ENCODE measurements at places on chromosomes 7 and 10.
A peak's percentile ranks its signal among the peaks of the same experiment; 100 is the strongest.

GRCh38 chr10:61754587-61755550 lies 92.1 kb downstream of the CABCOCO1 start:
- DNase-seq = no peak

GRCh38 chr10:129850316-129850715 lies 113.8 kb downstream of the EBF3 start:
- no peak for DNase-seq

DNA sequence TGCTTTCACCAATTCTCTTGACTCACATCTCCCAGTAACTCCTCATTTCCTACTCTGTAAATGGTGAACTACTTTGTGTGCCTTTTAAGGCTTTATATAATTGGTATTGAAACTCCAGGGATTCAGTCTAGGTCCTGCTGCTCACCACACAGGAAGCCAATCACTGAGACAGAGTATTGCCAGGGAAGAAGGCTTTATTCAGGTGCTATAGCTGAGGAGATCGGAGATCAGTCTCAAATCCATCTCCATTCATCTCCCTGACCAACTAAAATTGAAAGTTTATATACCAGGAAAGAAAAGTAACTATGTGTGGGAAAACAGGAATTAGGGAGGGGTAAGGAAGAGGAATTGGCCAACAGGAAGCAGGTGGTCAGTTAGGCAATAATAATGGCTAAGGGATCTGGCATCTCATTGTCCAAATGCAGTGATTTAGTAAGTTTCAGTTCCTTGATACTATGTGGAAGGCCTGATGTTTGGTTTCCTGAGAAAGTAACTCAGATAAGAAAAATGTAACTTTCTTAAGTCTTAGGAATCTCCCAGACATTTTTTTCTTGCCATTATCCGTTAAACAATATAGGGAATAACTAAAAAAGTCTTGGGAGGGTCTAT lies 10.2 kb upstream of the SDHAF3 start:
- no peak for DNase-seq

- no peak for DNase-seq
Observed at GRCh38 chr10:102291221-102291905, 46.0 kb downstream of the GBF1 start.

DNA sequence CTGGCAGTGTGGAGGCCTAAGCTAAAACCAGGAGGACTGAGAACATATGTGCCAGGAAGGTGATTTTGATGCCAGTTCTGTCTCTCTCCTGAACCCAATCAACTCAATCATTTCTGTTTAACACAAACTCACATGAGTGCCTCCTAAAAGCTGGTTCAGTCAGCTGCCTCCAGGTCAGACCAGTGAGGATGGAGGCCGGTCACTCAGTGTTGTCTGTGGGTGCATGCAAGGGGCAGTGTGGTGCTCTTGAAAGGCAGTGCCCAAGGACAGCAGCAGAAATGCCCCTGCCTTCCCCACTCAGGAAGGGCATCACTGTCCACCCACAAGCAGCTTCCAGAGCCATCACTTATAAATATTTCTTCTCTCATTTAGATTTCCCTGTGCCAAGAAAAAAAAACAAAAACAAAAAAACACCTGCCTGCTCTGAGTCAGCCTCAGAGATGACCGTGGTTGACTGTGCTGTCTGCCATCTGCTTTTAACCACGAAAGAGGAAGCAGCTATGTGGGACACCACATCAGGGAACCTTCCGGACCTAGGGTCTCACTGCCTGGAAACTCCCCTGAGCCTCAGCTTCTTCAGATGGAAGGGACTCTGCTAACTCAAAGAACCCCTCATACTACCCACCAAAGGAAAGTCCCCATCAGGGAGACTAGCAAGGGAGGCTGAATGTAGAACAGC lies 39.1 kb downstream of the VOPP1 start:
- no peak for DNase-seq

GRCh38 chr7:116120839-116121238 lies 89.5 kb upstream of the TES start:
- DNase-seq = no peak

- DNase-seq = no peak
Observed at GRCh38 chr7:42407021-42407710, 170.2 kb upstream of the GLI3 start.

DNA sequence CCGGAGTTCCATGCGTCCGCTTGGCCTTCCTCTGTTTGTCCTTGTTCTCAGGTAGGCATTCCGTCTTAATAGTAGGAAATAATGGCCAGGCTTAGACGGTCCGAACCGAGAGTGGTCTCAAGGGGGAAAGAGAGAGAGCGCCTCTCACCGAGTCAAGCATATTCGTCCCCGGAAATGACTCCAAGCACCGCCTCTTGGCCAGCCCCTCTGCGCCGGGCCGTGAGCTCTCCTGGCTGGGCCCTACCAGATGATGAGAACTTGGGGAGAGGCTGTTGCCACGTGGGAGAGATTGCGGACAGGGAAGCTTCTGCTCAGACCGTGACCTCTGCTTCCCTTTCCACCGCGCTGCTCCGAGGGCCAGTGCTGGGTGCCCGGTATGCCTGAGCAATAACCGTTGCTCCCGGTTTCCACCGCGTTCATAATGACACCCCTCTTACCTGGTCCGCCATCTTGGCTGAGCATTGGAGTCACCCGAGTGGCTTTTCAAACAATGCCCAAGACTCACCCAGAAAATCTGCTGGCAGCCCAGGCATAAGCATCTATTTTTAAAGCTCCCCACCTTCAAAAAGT lies 251.1 kb upstream of the SHH start:
- DNase-seq = no peak

GRCh38 chr10:63169624-63170023 lies 36.5 kb downstream of the NRBF2 start:
- no peak for DNase-seq

DNA sequence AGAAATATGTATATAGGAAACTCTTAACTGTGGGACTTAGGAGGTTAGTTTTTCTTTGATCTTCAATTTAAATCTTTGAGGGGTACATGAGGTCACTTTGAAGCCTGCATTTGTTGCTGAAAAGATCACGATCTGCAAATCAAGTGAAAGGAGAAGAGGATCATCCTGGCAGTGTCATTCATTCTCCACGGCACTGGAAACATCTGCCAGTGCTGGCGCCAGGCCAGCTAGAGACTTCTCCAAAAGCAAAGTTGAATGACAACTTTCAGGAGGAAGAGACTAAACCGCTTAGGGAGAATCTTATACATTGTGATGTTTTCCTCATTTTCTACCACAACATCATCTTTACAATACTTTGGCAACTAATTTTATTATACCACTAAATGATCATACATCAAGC lies 42.5 kb downstream of the MRC1 start:
- no peak for DNase-seq

DNA sequence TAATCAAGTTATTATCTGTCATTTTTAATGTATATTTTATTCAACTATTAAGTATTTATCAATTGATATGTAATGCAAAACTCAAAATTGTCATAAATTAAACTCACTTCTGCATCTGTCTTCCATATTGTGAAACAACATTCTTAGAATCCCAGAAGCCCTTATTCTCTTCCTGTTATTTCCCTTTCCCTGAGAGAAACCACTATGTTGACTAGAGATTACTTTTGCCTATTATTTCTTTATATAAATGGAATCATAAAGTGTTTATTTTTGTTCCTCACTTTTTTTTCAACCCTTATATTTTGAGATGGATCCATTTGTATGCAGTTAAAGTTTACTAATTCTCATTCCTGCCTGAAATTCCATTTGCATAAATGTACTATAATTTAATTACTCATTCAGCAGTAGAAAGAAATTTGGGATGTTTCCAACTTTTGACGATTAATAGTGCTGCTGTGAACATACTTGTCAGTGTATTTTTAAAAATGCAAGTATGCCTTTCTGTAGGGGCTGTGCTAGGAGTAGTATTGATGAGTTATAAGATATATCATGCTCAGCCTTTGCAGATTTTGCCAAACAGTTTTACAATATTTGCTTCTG lies 211.2 kb downstream of the SEMA3D start:
- DNase-seq = no peak

DNA sequence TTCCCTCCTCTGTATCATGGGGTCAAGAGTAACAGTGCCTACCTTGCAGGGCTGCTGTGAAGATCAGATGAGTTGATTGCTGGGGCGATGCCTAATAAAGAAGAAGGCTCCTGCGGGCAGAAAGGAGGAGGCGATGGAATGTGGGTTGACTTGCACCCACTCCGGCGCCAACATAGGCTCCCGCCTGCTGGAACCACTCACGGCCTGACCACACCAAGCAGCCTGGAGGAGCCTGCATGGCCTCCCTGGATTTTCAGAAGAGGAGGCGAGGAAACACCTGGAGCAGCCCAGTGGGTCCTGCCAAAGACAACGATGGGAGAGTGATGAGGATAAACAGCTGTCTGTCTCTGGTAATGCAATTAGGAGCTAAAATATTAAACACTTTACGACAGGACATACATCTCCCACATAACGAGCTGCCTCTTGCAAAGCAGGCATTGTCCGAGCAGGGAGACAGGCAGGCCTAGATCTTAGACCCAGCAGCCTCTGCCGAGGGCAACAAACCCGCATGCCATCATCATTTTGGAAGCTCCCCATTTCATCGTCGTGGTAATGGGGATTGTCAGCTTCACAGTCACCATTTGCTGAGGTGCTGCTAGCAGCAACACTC lies 302.9 kb upstream of the ZMIZ1 start:
- no peak for DNase-seq

- DNase-seq = peak; percentile 29
Observed at GRCh38 chr7:70614237-70615045, 517.5 kb upstream of the GALNT17 start.

GRCh38 chr7:95577137-95577536 lies 19.2 kb downstream of the PDK4 start:
- no peak for DNase-seq

DNA sequence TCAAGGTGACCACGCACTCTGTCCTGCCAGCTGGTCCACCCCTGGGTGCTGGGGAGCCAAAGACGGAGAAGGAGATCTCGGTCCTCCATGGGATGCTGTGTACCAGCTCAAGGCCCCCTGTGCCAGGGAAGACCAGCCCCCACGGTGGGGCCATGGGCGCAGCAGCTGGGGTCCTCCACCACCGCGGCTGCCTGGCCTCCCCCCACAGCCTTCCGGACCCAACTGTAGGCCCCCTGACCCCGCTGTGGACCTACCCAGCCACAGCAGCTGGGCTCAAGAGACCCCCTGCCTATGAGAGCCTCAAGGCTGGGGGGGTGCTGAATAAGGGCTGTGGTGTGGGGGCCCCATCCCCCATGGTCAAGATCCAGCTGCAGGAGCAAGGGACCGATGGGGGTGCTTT lies 5.4 kb downstream of the NYAP1 start:
- no peak for DNase-seq

GRCh38 chr10:47380341-47381102 lies 3.6 kb downstream of the ZNF488 start:
- DNase-seq = no peak

DNA sequence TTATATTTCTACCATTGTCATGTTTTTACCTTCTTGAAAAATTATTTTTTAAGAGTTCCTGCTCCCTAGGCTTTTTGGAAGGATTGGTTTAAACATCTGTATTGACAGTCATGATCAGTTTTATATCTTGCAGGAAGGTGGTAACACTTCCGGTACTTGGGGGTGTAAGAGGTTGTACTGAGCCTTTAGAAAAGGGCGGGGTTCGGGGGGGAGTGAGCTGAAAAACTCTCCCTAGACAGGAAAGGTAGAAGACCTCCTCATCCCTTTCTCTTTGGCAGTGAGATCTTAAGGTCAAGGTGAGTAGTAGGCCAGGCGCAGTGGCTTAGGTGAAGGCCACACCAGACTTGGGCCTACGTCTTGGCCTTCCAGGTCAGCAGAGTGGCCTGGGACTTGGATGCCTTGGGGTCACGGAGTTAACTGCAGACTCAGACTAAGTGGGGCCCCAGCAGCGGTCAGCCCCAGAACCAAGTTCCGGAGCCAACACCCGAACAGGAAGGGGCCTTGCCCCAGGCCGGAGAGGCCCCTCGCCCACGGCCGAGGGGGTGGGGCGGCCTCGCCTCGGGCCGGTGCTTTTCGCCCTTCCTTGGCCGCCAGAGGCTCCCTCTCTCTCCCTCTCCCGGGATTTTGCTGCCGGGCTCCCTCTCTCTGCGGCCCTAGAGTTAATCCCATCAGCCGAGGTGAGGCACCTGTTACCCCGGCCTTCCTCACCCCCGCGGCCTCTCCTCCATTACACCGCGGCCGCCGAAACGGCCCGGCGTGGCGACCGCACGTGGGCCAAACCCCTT lies at the start of gene PPP1R9A:
Gene PPP1R9A (plus strand): TSS at position 569 of the 785 bp plus-strand sequence. CDS start 2,520 bp downstream, outside the sequence.
- peak; percentile 35 for DNase-seq

DNA sequence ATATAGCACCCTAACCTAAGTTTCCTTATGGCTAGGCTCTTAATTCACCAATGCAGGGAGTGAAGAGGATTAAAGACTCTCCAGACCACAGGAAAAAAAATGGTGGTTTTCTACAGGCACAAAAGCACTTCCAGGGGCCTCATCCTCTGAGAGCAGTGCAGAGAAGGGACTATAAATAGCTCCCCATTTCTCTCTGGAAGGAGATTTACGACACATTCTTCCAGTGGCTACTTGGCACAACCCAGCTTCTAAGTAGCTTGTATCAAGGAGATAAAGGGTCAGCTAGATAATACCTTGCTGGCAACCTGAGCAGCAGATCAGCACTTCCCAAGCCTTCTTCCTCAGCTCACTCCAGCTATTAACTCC lies 73.5 kb downstream of the CRPPA start:
- no peak for DNase-seq

DNA sequence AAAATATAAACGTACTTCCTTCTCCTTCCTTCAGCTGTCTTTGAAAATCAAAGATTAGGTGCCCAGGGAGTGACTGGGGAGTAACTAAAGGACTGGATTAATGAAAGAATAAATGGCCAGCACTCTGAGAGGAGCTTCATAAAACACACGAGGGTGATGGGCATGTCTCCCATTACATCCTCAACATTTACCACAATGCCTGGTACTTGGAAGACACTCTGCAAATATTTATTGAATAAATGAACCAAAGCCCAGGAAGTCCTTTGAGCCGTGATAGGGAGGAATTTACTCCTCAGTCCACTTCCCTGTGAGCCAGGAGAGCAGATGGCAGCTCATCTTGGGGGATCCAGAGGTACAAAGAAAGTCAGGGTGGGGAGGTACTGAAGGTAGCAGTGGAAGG lies 96.3 kb downstream of the RAB11FIP2 start:
- no peak for DNase-seq

DNA sequence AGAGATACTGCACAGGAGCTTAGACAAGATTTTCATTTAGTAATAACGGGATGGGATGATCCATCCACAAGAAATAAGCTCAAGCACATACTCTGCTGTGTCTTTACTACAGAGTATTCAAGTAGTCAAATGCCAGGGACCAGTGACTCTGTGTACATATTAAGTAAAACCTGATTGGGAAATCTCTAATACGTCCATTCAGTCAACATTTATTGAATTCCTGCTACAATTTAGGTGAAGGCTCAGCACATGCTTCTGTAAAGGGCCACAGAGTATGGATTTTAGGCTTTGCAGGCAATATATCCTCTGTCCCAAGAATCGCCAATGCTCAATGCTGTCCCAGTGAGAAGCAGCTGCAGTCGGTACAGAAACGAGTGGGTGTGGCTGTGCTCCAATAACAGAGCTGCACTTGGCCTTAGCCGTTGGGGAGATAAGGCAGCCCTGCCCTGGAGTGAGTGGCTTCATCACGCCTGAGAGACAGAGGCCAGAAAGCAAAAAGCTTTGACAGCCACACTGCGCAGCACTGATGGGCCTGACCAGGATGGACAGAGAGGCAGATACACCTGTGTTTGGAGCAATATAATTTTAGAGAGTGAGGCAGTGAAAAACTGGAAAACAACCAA lies 186.8 kb downstream of the PARD3 start:
- no peak for DNase-seq

Data from occipital lobe (tissue), 3 donors.